ENCODE measurements at places on chromosomes 7 and 10.

- DNase-seq, result no peak
Measured at GRCh38 chr10:127679642-127680255, 57.2 kb upstream of the FOXI2 start.

GRCh38 chr10:33952692-33953360 lies 618.4 kb upstream of the NRP1 start:
- DNase-seq, result no peak

GRCh38 chr7:46071601-46072000 lies 150.5 kb upstream of the IGFBP3 start:
- DNase-seq, result no peak

DNA sequence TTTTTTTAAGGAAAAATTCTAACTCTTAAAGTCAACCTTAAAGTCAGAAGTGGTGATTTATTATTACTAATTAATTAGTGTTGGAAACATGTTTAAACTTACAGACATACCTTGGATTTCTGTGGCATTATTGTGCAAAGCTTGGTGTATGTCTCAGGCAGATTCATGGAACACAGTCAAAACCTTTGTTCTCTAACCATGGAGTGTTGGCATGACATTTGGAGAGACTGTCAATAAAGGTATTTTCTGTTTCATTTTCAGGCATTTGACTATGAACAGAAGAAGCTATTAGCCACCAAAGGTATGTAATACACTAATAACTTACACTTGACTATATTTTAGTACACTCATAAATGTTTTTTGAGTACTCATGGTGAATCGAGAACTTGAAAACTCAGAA lies 293.7 kb downstream of the BICC1 start:
- DNase-seq, result no peak

DNA sequence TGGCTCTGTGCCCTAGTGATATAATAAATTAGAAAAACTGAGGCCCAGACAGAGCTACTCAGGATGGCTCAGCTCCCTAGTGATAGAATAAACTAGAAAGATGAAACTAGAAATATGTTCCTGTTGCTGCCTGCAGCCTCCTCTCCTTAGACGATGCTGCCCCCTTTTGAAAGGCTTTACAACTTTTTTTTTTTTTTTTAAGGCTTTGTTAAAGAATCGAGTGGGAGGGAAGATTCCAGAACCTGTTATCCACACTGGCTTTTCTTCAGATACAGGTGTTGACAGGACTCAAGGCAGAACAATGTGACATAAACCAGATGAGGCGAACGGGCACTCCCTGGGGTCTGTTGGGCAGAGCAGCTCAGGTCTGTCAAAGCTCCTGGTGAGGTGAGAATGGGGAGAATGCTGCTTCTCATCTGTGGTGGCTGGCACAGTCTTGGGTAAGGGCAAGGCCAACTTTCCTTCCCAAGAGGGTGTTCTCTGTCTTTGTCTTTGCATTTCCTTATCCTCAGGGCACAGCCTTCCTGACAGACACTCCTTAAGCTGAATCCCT lies 175.1 kb downstream of the COBL start:
- no peak for DNase-seq

GRCh38 chr7:124089621-124090020 lies 56.8 kb upstream of the TMEM229A start:
- no peak for DNase-seq

DNA sequence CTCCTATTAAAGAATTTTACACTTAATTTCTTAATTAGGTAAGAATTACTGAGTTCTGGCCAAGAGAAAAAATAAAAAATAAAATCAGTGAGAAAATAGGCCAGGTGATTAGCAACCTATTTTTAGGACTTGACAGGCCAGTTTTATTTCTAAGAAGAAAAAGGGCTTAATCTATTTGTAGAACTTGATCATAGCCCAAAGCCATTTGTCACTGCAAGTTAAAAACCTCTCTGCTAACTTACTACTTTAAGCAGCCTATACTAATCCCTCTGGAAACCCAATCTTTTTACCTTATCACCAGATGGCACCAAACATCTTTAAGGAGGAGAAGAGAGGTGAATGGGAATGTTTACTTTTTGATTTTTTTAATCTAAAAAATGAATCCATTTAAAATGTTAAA lies 222.1 kb upstream of the RHOBTB1 start:
- no peak for DNase-seq

DNA sequence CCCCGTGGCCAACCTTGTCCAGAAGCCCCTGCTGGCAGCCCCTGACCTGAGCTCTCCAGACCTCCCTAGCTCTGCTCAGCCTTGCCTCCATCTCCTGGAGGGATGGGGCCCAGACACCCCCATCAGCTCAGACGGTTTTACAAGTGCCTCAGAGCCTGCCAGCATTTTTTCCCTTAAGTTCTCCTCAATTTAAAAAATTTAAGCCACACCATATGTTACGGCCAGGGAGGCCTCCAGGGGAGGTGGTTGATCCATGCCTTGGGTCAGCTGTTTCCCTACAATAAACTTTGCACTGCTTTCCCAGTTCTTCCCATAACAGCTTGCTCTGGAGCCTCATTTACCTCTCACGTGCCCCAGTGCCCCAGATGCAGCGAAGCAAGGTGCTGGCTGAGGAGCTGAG lies 143.5 kb downstream of the RGS10 start:
- DNase-seq, result no peak

DNA sequence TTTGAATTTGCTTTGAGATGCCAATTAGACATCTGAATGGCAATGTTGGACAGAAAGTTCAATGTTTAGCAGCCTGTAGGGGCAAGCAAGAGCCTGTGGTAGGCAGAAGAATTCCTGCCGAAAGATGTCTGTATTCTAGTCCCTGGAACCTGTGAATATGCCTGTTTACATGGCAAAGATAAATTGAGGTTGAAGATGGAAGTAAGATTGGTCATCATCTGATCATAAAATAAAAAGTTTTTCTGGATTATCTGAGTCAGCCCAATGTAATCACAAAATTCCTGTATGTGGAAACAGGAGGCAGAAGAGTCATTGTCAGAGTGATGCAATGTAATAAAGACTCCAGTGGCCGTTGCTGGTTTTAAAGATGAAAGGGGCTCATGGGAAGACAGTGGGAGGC lies 430.5 kb downstream of the MDFIC start:
- DNase-seq, result no peak

- DNase-seq, result no peak
Measured at GRCh38 chr7:52475001-52475582, 560.3 kb upstream of the POM121L12 start.

GRCh38 chr10:96797485-96797884 lies 34.6 kb upstream of the LCOR start:
- DNase-seq, result no peak

DNA sequence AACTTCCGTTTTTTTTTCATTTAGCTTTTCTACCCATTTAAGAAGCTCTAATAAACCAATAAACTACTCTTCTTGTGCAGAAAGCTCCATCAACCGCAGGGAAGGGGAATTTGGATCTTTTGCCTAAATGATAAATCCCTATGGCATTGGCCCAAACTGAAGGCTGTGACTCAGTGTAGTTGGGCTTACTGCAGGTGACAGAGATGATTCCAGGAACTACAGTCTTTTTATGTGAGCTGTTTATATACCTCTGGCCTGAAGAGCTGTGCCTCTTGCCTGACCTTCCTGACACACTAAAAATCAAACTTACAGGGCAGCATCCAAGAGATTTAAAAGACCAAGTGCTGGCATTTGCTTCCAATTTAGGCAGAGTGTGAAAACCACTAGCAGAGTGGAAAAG lies 25.2 kb downstream of the ABCB1 start:
- no peak for DNase-seq

- no peak for DNase-seq
Measured at GRCh38 chr7:69429911-69430383, 168.3 kb upstream of the AUTS2 start.

- no peak for DNase-seq
Measured at GRCh38 chr10:78805176-78805575, 263.6 kb upstream of the ZMIZ1 start.

GRCh38 chr10:69578508-69578991 lies 5.3 kb upstream of the NEUROG3 start:
- DNase-seq, result no peak

DNA sequence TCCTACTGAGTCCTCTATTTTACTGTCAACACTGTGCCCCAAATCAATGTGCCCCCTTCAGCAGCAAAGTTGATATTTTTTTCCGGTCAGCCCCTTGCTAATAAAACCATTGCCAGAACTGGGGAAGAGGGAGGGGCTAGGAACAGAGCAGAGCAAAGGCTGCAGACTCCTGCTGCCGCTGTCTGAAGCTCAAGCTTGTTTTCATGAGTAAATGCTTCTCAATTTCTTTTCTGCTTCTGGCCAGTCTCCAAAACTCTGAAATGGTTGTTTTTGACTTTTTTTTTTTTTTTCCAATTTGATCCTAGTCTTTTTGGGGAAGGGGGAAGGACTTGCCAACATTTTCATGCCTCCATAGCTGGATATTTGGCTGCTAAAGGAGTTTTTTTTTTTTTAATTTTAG lies 26.7 kb upstream of the PROSER2 start:
- no peak for DNase-seq

- no peak for DNase-seq
Measured at GRCh38 chr7:18497082-18497481, 1.5 kb downstream of the HDAC9 start.

DNA sequence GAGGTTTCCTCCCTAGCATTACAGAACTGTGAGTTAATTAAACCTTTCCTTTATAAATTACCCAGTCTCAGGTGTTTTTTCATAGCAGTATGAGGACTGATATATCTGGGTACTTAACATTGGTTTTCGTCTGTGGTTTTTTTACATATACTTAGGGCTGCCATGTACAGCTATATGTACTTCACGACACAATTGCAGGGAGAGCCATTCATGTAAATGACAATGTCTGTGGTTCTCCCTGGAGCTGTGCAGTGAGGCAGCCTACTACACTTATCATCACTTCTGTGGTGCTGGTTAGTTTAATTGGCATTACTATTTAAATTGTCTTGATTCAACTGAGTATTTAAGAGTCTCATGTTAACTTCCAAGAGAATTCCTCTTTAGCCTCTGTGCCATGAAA lies 40.7 kb downstream of the AVL9 start:
- DNase-seq, result no peak

DNA sequence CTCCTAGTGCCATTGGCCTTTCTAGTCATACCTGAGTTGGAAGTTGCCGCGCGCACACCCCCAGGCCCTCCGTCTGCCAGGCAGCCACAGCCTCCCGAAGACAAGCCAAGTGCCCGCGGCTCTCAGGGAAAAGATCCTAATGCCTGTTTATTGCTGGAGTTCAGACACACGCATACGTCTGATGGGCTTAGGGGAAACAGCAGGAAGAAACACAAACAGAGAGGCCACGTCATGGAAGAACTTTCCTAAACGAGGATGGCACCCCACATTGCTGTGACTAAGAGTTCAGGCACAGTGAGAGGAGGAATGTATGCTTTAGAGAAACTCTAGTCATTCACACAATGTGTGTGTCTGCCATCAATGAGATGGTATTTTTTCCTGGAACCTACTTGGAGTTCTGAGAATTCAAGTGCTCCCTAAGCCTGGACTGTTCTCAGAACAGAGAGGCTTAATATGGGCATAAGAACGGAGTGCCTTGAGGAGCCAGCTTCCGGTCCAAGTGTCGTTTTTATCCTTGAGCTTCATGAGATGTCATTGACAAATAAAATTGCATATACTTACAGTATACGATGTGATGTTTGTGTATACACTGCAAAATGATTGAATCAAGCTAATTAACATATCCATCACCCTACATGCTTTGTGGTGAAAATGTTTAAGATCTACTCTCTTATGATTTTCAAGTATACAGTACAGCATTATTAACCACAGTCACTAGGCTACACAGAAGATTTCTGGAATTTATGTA lies 11.6 kb upstream of the RBP3 start:
- no peak for DNase-seq

- no peak for DNase-seq
Measured at GRCh38 chr10:716821-717220, 27.4 kb upstream of the DIP2C start.
